GM13976 (cell line): ENCODE measurements at places on chromosomes 2 and 18.

DNA sequence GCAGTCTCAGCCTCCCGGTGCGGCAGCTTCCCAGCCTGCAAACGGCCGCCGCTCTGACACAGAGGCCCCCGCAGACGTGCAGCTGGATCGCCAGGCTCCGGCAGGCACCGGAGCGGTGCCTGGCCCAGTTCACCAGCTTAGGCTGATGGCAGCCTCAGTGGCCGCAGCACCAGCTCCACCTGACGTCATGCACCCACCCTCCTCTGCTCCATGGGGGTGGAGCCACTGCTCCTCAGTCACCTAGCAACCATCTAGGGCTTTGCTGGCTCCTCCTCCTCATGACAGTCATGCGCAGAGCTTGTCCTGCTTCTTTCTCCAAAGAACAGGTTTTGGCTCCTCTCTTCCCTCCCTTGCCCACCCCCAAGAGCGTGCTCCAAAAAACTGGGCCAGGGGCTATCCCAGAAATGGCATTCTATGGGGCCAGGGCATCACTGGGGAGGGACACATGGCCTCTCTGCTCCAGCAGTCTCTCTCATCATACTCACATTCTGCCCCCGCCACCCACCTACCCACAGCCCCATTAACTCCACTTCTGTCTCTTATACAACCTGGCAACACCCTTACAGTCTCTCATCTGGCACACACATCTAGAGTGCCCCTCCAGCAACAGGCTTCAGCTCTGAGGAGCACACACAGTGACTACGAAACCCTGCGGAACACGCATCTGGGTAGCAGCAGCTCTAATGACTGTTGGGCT is 5.5 kb downstream of the DCTN1 start:
- DNase-seq = no peak

- DNase-seq = no peak
These were observed 224.8 kb upstream of the ID2 start for GRCh38 chr2:8457092-8457481.

DNA sequence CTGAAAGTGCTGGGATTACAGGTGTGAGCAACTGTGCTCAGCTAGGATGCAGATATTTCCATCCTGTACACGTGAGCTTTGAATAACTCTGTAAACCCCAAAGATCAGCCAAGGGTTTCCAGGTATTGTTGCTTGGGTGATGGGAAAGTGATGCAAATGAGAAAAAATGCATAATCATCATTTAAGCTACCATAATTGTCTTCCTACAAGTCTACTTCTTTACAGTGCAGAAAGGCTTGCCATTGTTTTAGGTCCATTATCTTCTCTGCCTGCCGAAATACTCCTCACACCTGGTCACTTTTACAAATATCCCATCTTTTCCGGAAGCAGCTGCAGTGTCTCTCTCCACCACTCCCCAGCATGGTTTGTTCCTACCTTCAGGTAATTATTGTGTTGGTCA is 259.8 kb upstream of the CCDC68 start:
- DNase-seq = no peak

- DNase-seq = no peak
These were observed 236.4 kb downstream of the LRRTM1 start for GRCh38 chr2:80068038-80068731.
